ENCODE measurements at places on chromosomes 7 and 10.

GRCh38 chr10:29496341-29497162, 138.2 kb downstream of the SVIL start:
- DNase-seq = peak; percentile 52

GRCh38 chr10:26832960-26833359, 27.8 kb downstream of the ABI1 start:
- no peak for DNase-seq

- no peak for DNase-seq
Observed at GRCh38 chr10:132834891-132835847, 49.2 kb upstream of the NKX6-2 start.

DNA sequence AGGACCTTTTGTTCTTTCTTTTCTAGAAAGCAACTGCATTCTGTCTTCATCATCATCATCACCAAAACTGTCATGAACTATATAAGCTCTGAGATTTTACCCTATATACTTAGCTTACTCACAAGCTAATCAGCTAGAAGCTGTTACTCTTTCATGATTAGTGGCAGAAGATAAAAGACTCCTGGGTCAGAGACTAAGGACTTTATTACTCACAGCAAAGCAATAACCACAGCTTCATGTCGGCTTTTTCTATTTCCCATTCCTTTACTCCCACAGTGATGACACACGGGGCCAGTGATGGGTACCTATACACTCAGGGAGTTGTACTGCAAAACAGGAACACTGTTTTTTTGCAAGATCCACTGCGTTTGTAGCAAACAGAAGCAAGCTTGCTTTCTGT, 8.4 kb upstream of the C10orf88 start:
- DNase-seq = no peak

DNA sequence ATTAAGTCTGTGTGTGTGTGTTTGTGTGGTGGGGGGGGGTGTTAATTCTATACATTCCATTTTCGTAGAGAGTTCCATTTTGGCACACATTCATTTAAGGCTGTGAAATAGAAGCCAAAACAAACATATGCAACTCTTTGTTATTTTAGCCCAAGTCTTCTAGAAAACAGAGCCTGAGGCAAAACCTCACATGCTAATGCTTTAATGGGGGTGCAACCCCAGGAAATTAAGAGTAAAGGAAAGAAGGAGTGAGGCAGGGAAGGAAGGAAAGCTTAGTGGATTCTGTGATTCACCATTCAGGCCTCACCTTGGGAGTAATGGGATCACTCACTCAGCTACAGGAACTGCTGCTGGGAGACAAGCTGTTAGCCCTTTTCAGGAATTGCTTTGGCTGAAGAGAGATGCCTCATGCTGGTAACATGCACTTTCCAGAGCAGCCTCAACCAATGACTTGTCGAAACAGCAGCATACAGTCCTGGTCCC, 73.0 kb upstream of the CTTNBP2 start:
- no peak for DNase-seq

DNA sequence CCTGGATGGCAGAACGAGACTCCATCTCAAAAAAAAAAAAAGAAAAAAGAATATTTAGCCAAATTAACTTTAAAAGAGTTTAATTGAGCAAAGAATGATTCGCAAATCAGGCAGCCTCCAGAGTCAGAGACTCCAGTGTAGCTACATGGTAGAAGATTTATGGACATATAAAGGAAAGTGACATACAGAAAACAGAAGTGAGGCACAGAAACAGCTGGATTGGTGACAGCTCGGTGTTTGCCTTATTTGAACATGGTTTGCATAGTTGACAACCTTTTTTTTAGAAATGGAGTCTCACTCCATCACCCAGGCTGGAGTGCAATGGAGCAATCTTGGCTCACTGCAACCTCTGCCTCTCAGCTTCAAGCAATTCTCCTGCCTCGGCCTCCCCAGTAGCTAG, 35.2 kb upstream of the TNS3 start:
- no peak for DNase-seq
